T-helper 17 cell (primary cell): ENCODE measurements at places on chromosomes 7 and 10.

DNA sequence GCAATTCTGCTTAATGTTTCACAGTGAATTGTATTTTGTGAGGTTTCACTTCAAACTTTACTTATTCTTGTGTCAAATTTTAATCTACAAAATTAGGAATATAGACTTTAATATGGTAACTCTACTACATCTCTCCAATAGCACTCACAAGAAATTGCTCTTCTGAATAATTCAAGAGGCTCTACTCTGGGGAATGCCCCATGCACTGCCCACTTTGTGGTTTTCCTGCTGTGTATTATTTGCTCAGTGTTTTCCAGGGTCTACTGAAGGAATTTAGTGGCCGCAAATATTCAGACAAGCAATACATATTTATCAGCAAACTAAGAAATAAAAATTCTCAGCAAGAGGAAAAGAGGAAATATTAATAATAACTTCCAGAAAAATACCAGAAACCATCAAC, 611.4 kb downstream of the TNS3 start:
- no peak for DNase-seq

DNA sequence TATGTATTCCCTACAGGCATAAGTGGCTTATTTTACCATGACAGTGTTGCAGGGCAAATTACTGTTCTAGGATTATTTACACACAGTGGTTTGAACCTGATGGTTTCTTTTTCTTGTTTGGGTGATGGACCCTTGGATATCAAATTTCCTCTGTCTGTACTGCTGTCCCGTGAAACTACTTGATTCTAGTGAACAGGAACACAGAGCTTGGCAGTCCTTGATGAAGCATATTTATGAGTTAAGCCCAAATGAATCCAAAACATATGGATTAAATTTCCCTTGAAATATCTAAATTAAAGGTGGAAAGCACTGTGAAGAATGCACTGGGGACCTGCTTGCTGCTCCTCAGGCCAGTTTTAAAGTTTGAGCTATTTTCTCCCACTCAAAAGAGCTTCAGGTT, 635.3 kb downstream of the INHBA start:
- DNase-seq = no peak

GRCh38 chr7:80841423-80841955, 77.4 kb downstream of the SEMA3C start:
- no peak for DNase-seq

GRCh38 chr10:110083884-110084283, 76.1 kb downstream of the ADD3 start:
- no peak for DNase-seq

- DNase-seq = no peak
Measured at GRCh38 chr10:3539696-3540383, 245.2 kb downstream of the KLF6 start.

- DNase-seq = no peak
Measured at GRCh38 chr7:127791446-127792189, 139.6 kb downstream of the SND1 start.

GRCh38 chr7:100444311-100445278, 8.3 kb upstream of the PPP1R35 start:
- DNase-seq = no peak

GRCh38 chr10:17206210-17206709, 4.8 kb upstream of the TRDMT1 start:
- no peak for DNase-seq

- DNase-seq = peak; percentile 61
Measured at GRCh38 chr10:8048281-8049008, 6.0 kb upstream of the GATA3 start.

- no peak for DNase-seq
Measured at GRCh38 chr10:97774811-97775294, 3.1 kb upstream of the SFRP5 start.

GRCh38 chr10:34094146-34094696, 720.9 kb downstream of the PARD3 start:
- no peak for DNase-seq

DNA sequence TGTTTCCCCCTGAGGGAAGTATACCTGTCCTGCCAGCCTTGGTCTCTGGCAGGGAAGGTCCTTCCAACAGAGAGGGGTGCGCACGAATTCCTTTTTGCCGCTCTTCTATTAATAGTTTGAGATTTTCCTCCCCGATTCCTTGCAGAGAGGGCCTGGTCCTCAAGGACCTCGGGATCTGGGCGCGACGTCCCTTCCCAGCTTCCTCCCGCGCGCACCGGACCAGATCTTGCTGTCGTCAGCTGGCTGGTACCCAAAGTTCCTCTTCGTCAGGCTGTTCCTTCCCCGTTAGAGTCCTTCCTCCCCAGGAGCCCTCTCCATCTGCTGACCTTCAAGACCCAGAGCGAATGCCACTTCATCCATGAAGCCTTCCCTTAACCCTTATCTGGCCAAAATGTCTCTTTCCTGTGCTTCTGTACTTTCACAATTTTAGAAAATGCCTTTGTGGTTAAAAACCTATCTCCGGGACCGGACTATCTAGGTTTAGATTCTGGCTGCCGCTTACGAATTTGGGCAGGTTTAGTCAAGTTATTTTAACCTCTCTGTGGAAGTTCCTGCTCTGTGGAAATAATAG, 851 bp upstream of the GOT1 start:
- DNase-seq = no peak

GRCh38 chr7:133859231-133859630, 267.9 kb upstream of the LRGUK start:
- no peak for DNase-seq

GRCh38 chr10:115402699-115403098, 309.5 kb downstream of the ATRNL1 start:
- no peak for DNase-seq

- no peak for DNase-seq
Measured at GRCh38 chr10:5195727-5196374, 786 bp upstream of the AKR1C4 start.

DNA sequence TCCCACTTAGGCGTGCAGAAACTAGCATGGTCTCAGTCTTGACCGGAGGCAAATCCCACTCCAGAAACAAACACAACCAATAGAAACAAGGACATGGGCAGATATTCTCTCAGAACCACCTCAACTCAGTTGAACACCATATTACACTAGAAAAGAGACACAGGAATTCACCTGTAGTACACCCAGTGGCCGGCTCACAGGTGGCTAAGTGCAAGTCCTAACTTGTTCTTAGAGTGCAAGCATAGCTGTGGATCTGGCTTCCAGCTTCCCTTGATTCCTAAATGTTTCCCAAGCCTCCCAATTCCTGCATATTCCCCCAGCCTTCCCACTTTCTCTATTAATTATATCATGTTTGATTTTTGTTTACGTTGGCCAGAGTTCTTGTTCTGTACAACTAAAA, 164.4 kb downstream of the TPK1 start:
- no peak for DNase-seq

GRCh38 chr7:152986376-152986775, 226.8 kb downstream of the ACTR3B start:
- DNase-seq = no peak

DNA sequence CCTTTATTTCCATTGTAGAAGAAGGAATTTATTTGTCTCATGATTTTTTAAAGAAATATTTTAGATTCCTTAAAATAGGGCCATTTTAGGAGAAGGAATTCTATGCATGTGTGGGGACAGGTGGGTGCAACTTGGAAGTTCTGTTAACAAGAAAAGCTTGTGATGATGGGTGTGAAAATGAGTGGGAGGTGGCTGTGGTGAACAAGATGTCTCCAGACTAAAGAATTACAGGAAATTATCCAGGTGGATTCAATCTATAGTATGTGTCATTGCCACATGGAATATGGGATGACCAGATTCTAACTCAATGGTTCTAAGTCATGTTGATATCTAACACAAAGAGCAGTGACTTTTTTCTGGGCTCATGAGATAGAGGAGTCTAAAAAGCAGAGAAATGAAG, 229.6 kb upstream of the IGFBP3 start:
- DNase-seq = no peak

- DNase-seq = no peak
Measured at GRCh38 chr10:35335133-35336083, 901 bp upstream of the CCNY start.

DNA sequence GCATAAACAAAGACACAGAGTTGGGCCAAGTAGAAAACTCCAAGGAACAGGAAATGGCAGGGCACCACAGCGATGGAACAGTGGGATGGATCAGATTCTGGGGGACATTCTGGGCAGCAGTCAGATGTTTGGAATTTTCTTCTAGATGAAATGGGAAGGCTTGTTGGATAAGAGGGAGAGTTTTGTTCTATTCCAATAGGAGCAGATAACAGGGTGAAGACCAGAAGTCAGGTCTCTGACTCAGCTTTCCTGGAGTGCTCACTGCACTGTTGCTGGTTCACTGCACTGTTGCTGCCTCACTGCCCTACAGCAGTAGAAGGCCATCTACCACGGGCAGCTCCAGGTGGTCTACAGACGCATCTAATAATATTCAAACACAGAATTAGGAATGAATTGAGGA, 135.6 kb downstream of the ATE1 start:
- no peak for DNase-seq

DNA sequence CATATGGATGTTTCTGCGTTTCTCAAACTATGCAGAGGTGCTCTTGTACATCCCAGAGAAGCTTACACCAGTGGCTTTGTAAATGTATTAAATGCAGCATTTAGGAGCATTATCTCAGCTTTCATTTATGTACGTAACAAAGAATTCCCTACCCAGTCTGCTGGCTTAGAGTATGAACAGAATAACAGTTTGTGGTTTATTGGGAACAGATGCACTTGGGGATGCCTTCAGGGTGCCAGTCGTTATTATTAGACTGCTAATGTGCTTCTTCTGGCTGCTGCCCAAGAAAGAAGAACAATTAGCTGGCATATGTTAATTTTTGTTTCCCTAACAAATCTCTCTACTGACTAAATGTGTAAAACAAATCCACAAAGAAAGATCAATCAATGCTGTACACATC, 241.9 kb downstream of the FOXP2 start:
- DNase-seq = no peak

- no peak for DNase-seq
Measured at GRCh38 chr7:25895792-25896171, 256.2 kb upstream of the NFE2L3 start.

- no peak for DNase-seq
Measured at GRCh38 chr10:7449063-7449695, 38.3 kb upstream of the SFMBT2 start.

DNA sequence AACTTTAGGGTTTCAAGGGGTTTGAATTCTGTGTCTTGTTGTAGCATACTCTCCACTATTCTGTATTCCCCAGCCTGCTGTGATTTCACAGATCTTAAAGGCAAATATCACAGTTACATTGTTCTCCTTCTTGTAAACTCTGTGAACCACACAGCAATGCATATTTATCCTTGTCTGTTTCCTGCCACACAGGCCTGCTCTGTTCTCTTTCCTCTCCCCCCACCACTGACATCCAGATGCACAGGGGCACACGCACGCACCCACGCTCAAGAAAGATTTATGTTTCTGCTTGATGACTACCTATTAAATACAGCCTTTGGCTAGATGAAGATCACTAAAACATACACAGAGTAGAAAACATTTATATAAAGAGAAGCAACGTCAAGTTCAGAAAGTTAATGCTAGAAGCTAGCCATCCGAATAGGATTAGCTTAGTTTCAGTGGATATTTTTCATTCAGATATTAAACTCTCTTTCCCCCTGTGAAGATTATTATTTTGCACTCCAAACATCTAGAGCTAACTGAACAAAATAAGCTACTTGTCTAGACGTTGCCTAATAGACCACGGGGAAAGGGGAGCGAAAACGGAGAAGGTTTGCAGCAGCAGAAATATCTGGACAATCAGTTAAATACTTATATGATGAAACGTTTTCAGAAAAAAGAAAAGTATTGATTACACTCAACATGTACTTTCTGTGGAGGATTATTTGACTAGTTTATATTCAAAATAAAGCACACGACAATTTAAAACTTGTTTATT, 193.1 kb upstream of the SEMA3C start:
- no peak for DNase-seq

DNA sequence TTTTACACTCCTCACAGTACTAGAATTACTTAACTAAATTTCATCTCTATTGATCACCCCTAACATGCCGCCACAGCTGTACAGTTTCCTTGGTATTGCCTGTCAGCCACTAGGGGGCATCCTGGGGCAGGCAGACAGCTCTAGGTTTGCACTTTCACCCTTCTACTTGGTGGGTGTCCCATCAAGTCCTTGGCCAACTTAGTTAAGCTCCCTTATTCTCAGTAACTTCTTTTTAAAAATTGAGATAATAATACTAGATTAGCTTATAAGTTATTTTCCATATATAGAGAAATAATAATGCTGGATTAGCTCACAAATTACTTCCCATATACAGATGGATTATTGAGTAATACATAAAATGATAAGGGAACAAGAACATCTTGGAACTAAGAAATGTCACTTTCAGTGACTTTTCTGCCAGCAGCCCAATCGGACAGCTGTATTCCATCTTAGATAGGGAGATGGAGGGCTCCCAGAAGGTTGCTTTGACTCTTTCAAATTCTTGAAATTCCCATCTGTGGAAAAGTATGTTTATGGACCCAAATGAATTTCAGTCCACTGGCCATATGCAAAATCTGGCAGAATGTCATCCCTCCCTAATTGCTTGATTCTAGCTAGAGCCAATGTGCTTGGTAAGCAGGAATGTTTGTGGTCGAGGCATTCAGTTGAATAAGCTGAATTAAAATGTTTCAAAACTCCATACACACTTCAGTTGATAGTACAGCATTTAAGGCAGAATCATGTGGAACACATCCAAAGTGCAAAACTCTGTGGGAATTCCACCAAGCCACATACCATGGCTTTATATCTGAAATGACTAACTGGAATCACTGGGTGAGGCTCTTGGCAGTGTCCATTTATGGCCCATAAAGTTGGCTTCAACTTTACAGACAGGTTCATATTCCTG, 309.7 kb downstream of the CSTF2T start:
- no peak for DNase-seq

GRCh38 chr10:5662708-5663579, 3.5 kb downstream of the ASB13 start:
- no peak for DNase-seq

DNA sequence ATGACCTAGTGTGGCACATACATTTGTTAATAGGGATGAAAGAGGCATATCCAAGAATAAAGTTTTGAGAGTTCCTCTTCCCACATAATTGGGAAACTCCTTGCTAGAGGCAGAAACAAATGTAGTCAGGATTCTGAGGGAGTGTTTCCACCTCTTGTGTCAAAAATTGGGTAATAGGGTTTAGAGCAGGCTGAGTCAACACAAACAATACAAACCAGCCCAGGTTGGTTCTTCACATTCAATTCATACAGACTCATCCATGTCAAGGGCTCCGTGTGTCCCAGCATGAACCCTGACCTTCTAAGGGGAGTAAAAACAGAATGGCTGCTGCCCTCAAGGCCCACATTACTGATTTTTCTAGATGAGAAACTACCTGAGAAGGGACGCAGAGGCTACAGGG, 75.3 kb downstream of the GLI3 start:
- DNase-seq = no peak

- DNase-seq = no peak
Measured at GRCh38 chr7:19392246-19392645, 247.0 kb upstream of the FERD3L start.
